A549 (cell line): ENCODE measurements at places on chromosomes 2 and 18. TPM values are rescaled to one million over a fixed set of nuclear protein-coding genes. Genes with fewer than 3 reads are reported as not detected.

- no peak for DNase-seq
Observed at GRCh38 chr2:219470429-219470828, 28.3 kb upstream of the GMPPA start.

DNA sequence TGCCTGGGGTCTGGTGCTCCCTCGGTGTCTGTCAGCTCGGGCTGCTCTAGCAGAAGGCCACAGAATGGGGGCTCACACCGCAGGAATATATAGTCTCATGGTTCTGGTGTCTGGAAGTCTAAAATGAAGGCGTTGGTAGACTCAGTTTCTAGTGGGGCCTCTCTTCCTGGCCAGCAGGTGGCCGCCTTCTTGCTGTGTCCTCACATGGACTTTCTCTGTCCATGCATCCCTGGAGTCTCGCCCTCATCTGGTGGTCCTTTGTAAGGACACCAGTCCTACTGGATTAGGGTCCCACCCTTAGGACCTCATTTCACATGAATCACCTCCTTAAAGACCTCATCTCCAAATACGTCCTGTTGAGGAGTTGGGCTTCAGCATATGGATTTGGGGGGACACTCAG lies 65.7 kb downstream of the RRM2 start:
- DNase-seq, result peak; percentile 77

The PRSS56 gene
- 0.07 TPM in 1 of 3 replicates, not detected in the others for polyA plus RNA-seq

- no peak for DNase-seq
Observed at GRCh38 chr2:240139666-240140393, 628 bp downstream of the OTOS start.

The CRYGD gene
- polyA plus RNA-seq, result not detected in 3 replicates

The PAX8 gene
- 0.81 to 1.7 TPM (median 1.5 TPM) in 3 replicates for polyA plus RNA-seq

DNA sequence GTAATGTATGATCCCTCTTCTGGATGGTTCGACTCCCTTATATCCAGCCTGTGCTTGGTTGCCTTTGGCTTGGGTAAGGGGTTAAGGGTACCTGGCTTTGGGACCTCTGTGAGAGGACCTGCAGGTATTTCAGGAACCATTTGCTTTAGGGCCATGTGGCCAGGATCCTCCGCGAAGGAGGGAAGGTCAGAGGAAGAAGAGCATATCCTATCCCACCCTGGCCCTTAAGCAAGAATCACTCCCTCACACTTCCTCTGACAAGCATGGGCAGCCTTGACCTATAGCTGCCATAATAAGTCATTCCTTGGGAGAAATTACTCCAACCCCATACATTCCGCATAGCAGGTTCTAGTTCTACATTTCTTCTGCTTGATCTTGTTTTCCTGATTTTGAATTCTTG lies 59.1 kb upstream of the TXNDC2 start:
- no peak for DNase-seq
